ENCODE measurements at places on chromosomes 3 and 15. TPM values are rescaled to one million over a fixed set of nuclear protein-coding genes. Genes with fewer than 3 reads are reported as not detected.

- DNase-seq, result peak; percentile 85
Observed at GRCh38 chr15:23565395-23566070, at the start of gene MKRN3. Gene MKRN3 (plus strand): TSS chr15:23565674. CDS start chr15:23565783, 109 bp downstream.

GRCh38 chr3:60079076-60079475 is 1029.3 kb upstream of the CFAP20DC start:
- no peak for DNase-seq

Gene TEX55
- not detected for total RNA-seq

GRCh38 chr15:27681038-27681437 is 418.1 kb downstream of the OCA2 start:
- DNase-seq, result no peak
